ENCODE measurements at places on chromosomes 5 and 9.

DNA sequence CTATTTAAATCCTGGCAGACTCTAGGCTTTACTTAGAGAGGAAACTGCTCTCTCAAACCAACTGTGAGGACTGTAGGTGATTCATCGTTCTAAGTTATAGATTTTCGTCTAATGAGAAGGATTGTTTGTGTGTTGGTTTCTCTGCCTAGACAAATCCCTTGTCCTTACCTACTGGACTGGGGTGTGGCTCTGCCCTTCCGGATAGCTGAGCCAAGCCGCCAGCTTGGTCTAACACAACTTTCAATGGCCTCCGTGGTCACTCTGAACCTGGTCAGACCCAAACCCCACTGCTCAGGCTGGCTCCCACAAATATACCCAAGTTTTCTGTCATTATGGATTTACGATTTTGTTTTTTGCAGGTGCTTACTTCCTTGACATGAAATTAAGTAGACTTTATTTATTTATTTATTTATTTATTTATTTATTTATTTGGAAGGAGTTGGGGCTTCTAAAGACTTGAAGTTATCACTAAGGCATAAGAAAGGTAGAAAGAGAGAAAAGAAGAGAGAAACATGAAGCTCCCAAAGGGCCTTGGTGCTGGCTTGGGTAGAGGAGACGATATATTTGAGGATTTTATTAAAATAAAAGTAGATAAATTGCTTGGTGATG, 19.0 kb downstream of the CARTPT start:
- DNase-seq, result no peak

DNA sequence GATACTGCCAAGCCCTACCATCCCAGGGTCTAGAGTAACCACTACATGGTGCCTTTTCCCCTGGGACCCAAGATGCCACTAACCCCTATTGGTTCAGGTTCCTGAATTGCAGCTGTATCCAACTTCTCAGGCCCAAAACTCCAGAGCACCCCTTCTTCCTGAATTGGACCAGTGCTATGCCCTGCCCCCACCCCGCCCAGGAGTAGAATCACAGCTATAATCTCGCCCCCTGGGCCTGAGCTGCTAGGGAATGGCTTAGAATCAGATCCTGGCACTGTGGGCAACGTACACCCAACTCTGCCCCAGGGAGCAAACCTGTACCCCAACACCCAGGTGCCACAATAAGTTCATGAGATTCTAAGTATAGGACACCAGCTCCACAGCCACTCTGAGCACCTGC, 206.3 kb downstream of the CACNA1B start:
- DNase-seq, result no peak

DNA sequence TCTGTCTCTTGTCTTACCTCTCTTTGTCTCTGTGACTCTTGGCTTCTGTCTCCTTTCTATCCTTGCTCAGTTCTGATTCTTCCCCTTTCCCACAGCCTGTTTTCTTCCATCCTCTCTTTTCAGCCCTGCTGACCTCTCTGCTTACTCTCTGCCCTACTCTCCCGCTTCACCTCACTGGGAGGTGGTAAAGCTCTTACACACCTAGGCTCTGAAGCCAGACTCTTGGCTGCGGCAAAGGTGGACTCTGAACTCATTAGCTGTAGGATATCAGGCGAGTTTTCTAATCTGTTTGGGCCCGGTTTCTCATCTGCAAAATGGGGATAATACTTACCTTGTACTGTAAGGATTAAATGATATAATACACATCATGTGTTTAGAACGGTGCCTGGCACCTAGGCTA, 11.1 kb downstream of the PCDH1 start:
- DNase-seq, result no peak

DNA sequence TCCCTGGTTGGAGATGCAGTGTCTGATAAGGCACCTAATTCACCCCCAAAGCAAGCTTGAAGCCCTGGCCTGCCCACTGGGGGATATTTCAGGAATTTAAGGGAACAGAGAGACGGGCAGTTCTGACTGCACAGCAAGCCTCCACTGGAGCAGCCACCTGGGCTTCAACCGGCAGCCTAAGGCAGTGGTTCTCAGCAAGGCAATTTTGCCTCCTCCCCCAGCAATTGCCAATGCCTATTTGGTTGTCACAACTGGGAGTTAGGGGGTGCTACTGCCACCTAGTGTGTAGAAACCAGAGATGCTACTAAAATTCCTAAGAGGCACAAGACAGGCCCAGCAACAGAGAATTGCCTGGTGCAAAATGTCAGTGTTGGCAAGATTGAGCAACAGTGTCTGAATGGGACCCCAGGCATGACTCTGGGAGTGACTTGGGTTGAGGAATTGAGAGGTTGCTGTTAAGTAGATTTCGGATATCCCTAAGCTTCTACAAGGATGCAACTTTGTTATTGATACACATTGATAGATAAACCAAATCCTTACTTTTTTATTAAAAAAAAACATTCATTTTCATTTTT, 58.7 kb upstream of the CTSL start:
- DNase-seq, result peak; percentile 40

DNA sequence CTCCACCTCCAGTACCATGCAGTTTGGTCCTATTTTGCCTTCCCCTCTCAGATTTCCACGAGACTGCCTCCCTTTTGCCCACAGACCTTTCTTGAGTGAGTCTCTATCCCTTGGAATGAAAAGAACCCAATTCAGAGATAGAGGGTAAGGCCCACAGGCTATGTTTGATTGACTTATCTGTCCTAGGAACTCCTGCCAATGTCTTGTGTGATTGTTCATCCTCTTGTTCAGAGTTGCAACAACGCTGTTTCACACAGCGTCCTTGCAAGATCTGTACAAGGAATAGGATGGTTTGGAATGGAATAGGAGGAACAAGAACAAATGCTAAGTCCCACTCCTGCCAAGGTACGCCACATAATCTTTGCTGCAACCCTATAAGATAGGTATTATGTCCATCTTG, 142.2 kb upstream of the ABCA1 start:
- DNase-seq, result no peak

DNA sequence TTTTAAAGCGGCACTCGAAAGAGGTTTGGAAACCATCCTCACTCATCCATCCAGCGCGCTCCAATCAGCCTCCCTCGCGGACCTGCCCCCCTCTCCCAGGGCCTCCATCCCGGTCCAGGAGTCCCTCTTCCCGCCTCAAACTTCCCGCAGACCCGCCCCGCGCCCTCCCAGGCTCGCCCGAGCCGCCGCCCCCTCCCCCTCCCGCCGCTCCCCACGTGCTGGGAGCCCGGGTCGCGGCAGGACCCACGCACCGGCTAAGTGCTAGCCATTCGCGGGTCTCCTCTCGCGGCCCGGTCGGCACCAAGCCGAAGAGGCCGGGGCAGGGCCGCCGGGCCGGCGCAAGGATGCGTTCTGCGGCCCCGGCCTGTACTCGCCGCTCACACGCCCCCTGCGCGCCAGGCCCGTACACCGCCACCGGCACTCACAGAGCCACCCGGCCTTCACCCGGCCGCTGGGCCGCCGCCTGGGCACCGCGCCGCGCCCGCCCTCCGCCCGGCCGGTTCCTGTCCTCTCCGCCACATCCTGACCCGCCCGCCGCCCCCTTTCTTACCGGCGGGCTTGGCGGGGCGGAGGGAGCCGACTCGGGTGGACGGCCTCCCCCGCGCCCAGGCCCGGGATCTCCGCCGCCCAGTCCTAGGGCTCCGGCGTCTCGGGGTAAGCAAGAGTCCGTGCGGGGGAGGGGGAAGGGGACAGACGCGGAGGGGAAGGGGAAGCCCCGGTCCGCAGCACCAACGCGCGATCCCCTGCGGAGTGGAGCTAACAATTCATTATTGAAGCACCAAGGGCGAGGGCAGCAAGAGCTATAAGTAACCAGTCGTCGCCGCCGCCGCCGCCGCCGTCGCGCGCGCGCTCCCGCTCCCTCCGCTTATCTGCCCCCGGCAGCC, 576 bp downstream of the CHD1 start:
- DNase-seq, result peak; percentile 64

GRCh38 chr9:12732971-12733370, 39.8 kb downstream of the TYRP1 start:
- peak; percentile 27 for DNase-seq

DNA sequence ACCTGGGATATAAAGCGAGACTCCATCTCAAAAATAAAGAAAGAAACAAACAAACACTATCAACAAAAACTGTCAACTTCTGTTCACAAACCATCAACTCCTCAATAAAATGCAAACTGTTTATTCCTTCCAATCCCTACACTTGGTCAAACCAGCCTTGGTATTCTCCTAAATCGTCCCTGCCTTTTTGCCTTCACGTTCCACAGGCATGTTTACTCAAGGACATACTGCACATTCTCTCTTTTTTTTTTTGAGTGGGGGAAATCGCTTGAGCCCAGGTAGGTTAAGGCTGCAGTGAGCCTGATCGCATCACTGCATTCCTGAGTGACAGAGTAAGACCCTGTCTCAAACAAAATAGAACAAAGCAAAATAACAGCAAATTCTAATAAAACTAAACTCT, 13.0 kb downstream of the UBAP2 start:
- DNase-seq, result no peak

- peak; percentile 41 for DNase-seq
Measured at GRCh38 chr9:127608104-127608966, 3.7 kb upstream of the STXBP1 start.

DNA sequence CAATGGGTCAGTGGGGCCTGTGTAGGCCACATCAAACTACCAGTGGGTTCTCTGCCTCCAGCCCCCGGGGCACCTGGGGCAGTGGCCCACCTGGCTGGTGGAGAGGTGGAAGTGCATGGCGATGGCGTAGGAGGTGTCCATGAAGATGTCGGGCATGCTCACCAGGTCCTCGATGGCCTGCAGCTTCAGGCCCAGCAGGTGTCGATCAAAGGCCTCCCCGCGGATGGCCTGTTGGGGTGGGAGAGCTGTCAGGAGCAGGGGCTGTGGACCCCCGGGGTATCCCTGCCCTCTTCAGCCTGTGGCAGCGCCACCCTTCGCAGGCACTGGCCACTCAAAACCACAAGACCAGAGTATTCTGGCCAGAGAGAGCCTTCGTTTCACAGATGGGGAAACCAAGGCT, 14.7 kb downstream of the CRAT start:
- no peak for DNase-seq

DNA sequence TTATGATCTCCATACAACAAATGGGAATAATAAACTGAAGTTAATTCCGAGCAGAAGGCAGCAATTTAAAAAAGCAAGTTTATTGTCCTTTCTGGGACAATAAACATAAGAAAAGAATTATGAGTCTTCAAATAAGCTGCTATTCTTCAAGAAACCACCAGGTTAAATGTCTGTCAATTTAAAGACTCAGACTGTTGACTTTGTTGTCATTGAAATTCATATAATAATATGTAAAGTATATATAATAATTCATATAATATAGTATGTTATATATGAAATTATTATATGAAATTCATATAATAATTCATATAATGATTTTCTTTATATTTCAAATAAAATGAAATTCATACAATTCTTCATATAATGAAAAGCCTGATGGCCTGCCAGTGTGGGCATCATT, 497.5 kb upstream of the RGMB start:
- no peak for DNase-seq

GRCh38 chr9:426976-427375, 212.3 kb downstream of the DOCK8 start:
- no peak for DNase-seq
